Stimulated activated naive CD4-positive, alpha-beta T cell (primary cell): ENCODE measurements at places on chromosomes 2 and 18.

DNA sequence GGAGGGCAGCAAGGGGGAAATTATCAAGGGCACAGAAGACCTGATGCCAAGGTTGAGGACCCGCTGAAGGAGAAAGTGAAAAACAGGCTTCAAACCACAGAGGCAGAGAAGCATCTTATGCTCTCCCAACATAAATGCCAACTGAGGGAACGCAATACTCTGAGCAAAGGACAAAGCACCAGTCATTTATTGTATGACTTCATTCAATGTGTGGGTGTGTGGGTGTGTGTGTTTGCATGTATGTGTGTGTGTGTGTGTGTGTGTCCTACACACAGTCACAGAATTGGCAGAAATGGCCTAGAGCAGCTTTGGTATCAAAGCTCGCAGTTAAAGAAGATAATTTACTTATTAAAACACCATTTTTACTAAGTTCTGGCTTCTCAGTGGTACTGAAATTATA, 51.4 kb downstream of the UXS1 start:
- DNase-seq, result no peak

DNA sequence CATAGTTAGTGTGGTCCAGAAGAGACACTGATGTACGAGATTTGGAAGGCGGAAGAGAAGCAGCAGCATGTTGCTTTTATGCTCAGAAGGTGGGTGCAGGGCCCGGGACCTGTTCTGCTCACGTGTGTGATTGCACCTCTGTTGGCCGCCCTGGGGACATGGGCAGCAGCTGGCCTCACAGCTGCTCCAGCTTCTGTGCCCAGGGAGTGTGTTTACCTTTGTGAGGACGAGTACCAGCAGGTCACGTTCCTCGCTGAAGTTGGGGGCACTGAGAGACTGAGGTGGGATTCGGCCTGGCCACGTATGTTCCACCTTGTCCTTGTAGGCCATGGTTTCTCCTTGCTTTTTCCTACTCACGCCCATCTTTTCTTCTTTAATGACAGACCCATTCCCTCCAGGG, 86.3 kb downstream of the PMAIP1 start:
- DNase-seq, result no peak

- DNase-seq, result no peak
Measured at GRCh38 chr2:161424394-161424769, 8.3 kb downstream of the TBR1 start.

DNA sequence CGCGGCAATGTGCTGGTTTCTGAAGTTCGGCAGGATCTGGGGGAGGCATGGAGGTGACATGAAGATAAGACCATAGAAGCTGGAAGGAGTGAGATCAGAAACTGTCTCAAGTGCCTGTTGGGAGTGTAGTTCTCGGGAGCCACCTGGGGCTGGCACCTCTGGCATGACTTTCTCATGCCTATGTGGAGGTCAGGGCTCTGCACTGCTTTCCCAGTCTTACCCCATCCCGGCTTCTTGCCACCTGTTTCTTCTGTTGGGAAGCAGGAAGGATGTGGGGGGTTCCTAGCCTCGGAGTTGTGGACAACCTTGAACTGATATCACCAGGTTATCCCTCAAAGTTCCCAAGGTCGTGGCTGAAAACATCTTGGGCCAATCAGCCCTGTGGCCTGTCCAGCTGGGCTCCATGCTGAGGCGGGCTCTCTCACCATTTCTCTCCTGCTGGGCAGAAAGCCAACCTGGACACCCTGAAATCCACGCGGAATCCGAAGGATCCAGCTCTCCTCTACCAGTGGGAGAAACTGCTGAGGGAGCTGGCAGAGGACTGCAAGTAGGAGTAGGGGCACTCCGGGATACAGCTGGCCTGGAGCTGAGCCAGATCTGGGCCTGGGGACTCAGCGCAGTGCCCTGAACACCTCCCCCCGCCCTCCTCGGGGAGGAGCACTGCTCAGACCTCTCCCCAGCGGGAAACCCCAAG, 42.5 kb downstream of the FER1L5 start:
- no peak for DNase-seq

DNA sequence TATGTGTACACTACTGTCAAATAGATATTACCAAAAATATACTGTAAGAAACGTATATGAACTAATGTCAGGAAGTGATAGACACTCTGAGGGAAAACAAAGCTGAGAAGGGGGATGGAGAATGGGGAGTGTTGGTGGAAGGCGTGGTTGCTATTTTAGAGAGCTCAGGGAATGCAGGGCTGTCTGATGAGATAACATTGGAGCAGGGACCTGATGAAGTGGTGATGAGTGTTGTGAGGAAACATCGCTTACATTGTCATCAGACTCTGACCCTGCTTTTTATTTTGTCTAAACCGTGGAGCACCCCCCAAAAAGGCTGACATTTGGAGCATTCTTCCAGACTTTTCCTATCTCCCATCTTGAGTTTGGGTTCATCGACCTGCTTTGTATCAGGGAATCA, 194.7 kb downstream of the LTBP1 start:
- no peak for DNase-seq

DNA sequence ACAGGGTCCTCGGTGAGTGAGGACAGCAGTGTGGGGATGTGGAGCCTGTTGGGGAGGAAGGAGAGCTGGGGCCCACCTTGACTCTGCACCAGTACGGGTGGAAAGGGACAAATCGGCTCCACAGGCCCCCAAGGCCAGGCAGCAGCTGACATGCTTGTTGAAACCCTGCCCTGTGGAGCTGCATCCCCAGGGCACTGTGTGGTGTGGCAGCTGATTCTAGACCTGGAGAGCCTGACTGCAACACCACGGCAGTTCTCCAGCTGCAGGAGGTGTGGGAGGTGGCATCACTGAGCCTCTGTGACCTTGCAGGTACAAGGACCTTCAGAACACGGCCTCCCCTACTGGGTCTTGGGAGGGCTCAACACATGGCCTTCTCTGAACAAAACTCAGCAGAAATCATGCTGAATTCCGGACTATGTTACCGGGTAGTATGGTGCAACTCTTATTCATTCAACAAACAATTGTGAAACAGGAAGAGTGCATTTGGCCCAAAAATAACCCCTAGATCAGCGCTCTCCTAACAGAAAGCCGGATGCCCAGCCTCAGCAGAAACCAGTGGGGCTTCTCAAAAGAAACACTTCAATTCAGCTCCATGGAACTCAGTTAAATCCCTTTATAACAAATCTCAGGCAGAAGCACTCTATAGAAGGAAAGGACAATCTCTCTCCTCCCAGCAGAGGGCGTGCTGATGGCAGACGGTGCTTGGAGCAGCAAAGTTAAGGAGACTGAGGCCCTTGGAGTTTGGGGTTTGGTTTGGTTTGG, 104.4 kb upstream of the SALL3 start:
- no peak for DNase-seq

DNA sequence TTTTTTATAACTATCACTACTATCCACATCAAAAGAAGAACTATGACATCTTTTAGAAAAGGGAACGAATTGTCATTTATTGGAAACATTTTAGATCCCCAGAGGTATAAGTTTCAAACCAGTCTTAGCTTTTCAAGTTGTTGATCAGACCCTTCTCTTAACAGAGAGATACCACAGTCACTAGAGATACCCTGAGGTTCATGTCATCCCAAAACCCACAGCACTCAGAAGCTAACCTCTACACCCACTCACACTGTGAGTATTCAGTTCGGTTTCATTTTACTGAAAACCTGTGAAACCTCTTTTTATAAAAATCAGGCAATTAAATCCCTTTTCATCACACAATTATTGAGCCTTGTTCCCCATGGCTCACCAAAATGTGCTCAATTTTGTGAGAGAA, 156.2 kb downstream of the DTNA start:
- DNase-seq, result no peak

- DNase-seq, result no peak
Measured at GRCh38 chr2:114784890-114785583, 342.6 kb downstream of the DPP10 start.

DNA sequence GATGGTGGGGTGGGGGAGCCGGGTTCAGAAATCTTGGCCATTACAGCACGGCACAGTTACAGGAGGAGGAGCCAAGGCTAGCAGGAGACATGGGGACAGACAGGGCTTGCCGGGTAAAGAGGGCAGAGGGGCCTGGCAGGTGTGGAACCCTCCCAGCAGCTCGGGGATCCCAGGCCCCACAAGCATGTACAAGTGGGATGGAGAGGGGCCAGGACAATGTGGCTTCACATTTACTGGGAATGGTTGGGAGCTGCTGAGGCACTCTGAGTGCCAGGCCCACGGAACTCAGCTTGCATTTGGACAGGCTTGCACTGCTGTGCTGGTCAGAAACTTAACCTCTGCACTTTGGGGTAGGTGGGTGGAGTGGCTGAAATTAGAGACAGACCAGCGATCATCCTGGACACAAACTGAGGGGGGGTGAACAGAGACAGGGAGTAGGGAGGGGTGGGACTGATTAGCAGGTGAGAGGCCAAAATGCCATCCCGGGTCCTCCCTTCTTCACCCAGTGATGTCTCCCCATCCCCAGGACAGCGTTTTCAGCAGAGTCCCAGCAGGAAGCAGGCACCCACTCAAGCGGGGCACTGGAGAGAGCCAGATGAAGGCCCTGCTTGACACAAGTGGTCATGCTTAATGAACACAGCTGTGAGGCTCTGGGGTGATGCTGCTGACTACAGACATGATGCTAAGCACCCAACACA, 9.6 kb downstream of the PER2 start:
- DNase-seq, result no peak

- no peak for DNase-seq
Measured at GRCh38 chr18:56973487-56973886, 173.4 kb upstream of the BOD1L2 start.

GRCh38 chr2:43171789-43172188, 54.6 kb downstream of the ZFP36L2 start:
- DNase-seq, result no peak

- DNase-seq, result no peak
Measured at GRCh38 chr2:183541766-183542165, 417.5 kb downstream of the NUP35 start.

- no peak for DNase-seq
Measured at GRCh38 chr2:69060938-69061501, 48.0 kb downstream of the ANTXR1 start.

- DNase-seq, result no peak
Measured at GRCh38 chr18:50203801-50204604, 9.1 kb upstream of the MYO5B start.

DNA sequence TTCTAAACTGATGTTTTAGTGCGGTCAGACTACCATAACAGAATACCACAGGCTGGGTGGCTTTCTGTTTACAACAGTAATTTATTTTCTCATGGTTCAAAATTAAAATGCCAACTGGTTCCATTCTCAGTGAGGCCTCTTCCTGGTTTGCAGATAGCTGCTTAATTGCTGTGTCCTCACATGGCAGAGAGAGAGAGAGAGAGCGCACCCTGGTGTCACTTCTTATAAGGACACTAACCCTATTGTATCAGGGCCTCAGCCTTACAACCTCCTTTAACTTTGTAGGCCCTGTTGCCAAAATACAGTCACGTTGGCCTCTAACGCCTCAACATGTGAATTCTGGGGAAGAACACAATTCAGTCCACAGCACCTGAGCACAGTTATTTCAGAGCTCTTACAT, 37.5 kb upstream of the ZNF385B start:
- DNase-seq, result no peak

GRCh38 chr18:21112140-21112473, 494 bp upstream of the ROCK1 start:
- peak; percentile 85 for DNase-seq

DNA sequence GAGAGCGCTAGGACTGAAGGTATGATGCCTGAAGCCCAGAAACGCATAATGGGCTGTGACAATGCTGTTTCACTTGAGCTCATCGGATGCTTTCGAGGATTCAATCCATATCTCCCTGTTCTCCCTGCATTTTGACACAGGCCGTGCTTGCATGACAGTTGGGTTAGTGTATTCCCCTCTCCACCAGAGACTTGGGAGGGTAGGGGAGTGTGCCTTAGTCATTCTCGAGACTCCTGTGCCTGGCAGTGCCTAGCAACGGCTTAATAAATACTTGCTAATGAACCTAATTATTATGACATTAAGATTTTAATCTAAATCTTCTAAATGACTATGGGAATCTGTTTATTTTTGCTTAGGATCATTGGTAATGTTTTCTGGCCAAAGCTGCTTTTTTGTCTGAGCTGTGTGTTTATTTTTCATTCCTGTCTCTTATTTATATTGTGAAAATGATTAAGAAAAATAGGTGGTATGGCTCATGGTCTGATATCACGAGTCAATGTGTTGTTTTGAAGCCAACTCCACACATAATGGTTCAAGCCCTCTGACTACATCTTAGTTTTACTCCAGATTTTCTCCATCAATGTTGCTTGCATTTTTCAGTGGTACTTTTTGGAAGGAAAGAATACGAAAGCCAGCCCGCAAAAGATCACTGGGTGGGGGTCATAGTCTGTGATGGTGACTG, 61.3 kb downstream of the NEDD4L start:
- DNase-seq, result no peak

- no peak for DNase-seq
Measured at GRCh38 chr2:109736177-109736827, 57.8 kb upstream of the RGPD5 start.

DNA sequence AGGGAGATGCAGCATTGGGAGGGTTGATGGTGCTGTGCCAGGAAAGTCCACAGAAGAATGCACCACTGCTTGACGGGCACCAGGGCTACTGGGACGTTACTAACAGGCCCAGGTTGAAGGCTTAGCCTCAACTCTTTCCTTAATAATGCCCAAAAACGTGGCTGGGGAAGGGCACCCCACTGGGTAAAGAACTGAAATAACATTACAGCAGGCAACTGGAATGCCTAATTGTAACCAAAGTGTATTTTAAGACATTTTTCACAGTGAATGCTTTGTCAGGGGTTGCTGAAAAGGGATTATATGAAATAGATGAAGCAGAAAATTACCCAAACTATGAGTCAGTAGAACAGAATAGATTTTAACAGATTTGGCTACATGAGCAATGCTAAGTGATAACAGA, 191.3 kb downstream of the CMPK2 start:
- DNase-seq, result no peak
